ENCODE measurements at places on chromosomes 2 and 18.

DNA sequence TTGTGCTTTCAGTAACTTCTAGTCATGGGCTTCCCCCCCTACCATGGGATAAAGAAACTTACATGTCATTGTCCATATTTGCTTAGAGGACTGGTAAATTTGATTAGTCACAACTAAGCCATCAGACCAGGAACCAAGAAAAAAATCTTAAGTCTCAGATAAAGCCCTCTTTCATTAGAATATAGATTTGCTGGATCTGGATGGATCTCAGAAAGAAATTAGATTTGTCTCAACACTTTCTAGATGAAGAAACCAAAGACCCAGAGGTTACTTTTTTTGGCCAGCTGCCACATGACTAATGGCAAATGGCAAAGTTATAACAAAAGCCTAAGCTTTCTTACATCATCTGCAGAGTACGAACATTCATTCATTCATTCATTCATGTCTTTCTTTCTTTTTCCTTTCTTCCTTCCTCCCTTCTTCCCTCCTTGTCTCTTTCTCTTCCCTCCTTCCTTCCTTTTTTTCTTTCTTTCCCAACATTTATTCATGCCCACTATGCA, 60.2 kb downstream of the CDCA7 start:
- DNase-seq, result no peak

GRCh38 chr2:68739595-68740399, 5.2 kb downstream of the ARHGAP25 start:
- DNase-seq, result no peak

DNA sequence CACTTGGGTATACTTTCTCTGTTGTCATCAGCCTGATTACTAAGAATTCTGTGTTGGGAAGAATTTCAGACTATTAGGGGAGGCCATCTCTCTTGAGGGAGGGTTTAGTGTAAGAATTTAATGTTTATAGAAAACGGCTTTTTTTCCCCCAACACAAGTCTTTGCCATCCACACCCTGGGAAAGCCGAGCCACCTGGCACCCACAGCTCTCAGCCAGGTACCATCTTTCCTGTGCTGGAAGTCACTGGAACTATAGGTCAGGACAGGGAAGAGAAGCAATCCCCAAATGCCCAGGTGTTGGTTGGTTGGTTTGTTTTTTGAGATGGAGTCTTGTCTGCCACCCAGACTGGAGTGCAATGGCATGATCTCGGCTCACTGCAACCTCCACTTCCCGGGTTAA, 155.1 kb downstream of the SMAD7 start:
- no peak for DNase-seq

- DNase-seq, result no peak
Measured at GRCh38 chr2:239249048-239249447, 151.8 kb downstream of the HDAC4 start.

GRCh38 chr2:233556881-233557736, 9.5 kb downstream of the USP40 start:
- no peak for DNase-seq

- no peak for DNase-seq
Measured at GRCh38 chr2:20148923-20149702, 75.8 kb downstream of the SDC1 start.

DNA sequence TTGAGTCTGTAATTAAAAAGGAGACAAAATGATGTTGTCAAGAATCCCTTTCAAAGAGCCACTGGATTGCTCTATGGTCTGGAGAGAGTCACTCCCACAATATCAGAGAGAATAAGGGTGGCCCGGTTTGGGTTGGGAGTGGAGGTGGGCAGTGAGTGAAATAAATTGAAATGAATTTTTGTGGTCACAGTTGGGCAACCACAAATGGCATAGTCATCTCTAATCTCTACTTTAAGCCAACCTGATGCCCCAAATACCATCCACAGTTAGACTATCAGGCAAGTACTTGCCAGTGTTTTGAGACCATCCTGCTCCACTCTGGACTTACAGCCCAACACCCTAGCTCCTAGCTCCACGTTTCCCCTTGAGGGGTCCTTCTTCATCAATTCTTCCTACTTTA, 559.7 kb downstream of the BCL11A start:
- no peak for DNase-seq

GRCh38 chr2:240135706-240136012, 446 bp downstream of the COPS9 start:
- no peak for DNase-seq

DNA sequence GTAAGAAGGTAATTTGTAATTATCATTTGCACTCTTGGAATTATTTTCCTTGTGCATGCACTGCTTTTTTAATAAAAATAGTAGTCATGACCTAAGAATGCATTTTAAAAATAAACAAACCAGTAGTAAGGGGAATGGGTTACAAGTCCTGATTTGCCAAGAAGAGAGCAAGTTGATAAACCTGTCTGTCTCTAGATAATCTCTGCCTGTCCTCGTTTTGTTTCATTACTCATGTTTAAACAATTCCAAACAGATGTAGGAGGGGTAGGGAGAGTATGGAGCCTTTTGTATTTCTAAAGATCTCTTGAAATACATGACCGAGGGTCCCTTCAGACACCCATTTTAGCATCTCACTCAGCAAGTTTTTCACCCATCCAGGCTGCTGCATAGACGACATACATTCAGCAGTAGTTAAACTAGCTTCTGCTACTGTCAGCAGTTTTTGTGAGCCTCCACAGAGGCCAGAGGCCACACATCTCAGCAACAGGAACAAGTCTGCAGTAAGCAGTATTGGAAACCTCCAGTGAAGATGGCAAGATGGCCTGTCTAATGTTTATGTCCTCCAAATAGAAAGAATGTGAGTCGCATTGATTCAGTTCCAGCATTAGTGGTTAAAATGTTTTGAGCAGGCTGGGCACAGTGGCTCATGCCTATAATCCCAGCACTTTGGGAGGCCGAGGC, 2.3 kb upstream of the EXOC6B start:
- DNase-seq, result no peak

- no peak for DNase-seq
Measured at GRCh38 chr18:47390410-47391024, 139.1 kb upstream of the SKOR2 start.

GRCh38 chr2:18154812-18155211, 276.3 kb downstream of the KCNS3 start:
- no peak for DNase-seq

- DNase-seq, result no peak
Measured at GRCh38 chr2:212723226-212723625, 184.6 kb upstream of the ERBB4 start.

GRCh38 chr18:48376406-48376805, 32.8 kb downstream of the ZBTB7C start:
- DNase-seq, result no peak

DNA sequence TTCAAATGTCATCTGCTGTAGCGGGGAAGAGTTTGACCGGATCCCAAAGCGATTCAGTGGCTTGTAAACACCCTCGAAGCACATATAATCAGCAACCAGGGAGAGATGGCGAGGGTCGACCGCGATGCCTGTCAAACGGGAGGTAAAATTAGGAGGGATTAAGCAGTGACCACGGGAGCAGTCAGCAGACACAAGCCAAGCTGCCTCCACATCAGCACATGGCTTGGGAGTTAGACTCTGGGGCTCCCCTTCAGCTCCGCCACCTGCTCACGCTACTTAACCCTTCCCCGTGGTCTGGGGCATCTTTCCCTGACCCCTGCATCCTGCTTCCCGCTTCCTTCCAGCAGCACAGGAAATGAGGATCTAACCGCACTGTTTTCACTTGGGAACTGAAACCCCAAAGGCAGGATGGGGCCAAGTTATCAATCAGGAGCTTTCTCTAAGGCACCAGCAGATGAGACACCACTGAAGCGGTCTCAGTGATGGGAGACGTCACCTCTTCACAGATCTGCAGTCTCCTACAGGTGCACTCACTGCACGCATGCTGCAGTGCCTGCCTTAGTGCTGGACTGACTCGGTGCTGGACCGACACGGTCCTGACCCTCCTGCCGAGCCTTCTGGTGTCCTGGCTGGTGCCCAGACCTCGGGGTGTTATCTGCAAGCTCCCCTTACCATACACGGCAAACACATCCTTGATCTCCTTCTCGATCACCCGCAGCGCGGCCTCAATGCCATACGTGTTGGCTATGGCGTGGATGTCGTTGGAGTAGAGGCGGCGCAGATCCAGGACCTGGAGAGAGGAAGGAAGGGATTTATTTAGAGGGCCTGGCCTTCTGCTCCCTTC, 77.5 kb downstream of the POLR1A start:
- no peak for DNase-seq

- DNase-seq, result no peak
Measured at GRCh38 chr18:58953627-58954026, 89.0 kb downstream of the ZNF532 start.

DNA sequence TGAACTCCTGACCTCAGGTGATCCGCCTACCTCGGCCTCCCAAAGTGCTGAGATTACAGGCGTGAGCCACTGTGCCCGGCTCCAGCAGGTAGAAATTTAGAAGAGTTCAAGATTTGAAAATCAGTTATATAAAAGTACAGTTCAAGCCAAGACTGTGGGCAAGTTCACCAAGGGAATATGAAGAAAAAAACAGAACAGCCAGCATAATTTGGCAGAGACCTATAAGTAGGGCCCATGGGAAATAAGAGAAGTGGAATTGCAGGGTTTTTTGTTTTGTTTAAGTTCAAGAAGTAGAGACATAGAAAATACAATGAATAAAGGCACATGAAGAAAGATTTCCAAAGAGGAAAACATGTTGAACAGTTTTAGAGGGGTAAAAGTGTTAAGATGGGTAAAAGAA, 57.9 kb downstream of the BAZ2B start:
- DNase-seq, result no peak

GRCh38 chr2:159811232-159811631, 13.2 kb upstream of the CD302 start:
- DNase-seq, result no peak

DNA sequence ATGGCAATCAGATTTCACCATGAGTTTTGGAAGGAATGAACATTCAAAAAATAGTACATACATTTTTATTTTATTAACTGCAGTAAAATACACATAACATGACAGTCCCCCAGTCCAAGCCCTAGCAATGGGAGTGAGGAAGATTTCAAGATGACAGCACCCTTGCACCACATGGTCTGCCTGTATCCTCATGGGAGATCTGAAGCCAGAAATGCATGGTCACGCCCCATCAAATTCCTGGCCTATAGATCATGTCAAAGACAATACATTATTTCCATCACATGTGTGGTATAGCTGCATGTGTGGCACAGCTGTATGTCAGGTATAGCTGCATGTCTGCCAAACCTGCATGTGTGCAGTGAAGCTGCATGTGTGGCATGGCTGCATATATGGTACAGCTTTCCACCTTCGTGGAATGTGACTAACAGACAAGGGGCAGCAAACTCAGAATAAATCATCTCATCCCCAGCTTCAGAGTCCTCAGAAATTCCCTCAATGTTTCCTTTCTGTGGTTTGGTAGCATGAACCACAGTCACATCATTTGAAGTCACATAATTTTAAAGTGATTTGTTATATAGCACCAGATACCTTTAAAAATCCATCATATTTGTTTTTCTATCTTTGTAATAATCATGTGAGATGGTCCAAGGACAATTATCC, 518.2 kb upstream of the SOX11 start:
- DNase-seq, result no peak

- no peak for DNase-seq
Measured at GRCh38 chr2:137522620-137523011, 441.7 kb upstream of the HNMT start.
